ENCODE measurements at places on chromosomes 12 and 14. TPM values are rescaled to one million over a fixed set of nuclear protein-coding genes. Genes with fewer than 3 reads are reported as not detected.

RNASE1 gene
- 0.69 TPM for total RNA-seq

RPGRIP1 gene
- total RNA-seq = 0.28 TPM

CELA1 gene
- not detected for total RNA-seq

YBX3 gene
- 155 TPM for total RNA-seq

SERPINA1 gene
- total RNA-seq = 4.9 TPM

GRCh38 chr12:3138941-3139511 lies 61.8 kb downstream of the TSPAN9 start:
- no peaks in the 10 kb centered on the region for H3K36me3 ChIP-seq
- DNase-seq = no peak
- no peak overlapping the region for H3K27ac ChIP-seq
- H3K4me1 ChIP-seq = no peaks in the 10 kb centered on the region
- no peaks in the 10 kb centered on the region for H3K27me3 ChIP-seq

- no peak overlapping the region for H3K4me3 ChIP-seq
- H3K36me3 ChIP-seq = peaks cover 8% of the 10 kb centered on the region
- no peak for DNase-seq
- no peaks in the 10 kb centered on the region for H3K27me3 ChIP-seq
- H3K4me1 ChIP-seq = peaks cover 5% of the 10 kb centered on the region
- H3K27ac ChIP-seq = no peak overlapping the region
Observed at GRCh38 chr14:99507860-99508640, 26.8 kb downstream of the CCNK start.

- H3K27me3 ChIP-seq = no peaks in the 10 kb centered on the region
- no peak overlapping the region for H3K4me3 ChIP-seq
- no peak for DNase-seq
- H3K27ac ChIP-seq = no peak overlapping the region
- no peaks in the 10 kb centered on the region for H3K36me3 ChIP-seq
- H3K4me1 ChIP-seq = no peaks in the 10 kb centered on the region
Observed at GRCh38 chr14:54420478-54421142, 20.6 kb downstream of the CNIH1 start.

GRCh38 chr12:111798182-111798581 lies 31.4 kb downstream of the ALDH2 start:
- no peak overlapping the region for H3K4me3 ChIP-seq
- no peak overlapping the region for H3K27ac ChIP-seq
- DNase-seq = no peak
- H3K4me1 ChIP-seq = no peaks in the 10 kb centered on the region
- no peaks in the 10 kb centered on the region for H3K36me3 ChIP-seq
- no peaks in the 10 kb centered on the region for H3K27me3 ChIP-seq

GRCh38 chr12:62301080-62301798 lies 41.0 kb downstream of the USP15 start:
- H3K27me3 ChIP-seq = no peaks in the 10 kb centered on the region
- no peak for DNase-seq
- H3K4me3 ChIP-seq = no peak overlapping the region
- peaks cover 7% of the 10 kb centered on the region for H3K36me3 ChIP-seq

DNA sequence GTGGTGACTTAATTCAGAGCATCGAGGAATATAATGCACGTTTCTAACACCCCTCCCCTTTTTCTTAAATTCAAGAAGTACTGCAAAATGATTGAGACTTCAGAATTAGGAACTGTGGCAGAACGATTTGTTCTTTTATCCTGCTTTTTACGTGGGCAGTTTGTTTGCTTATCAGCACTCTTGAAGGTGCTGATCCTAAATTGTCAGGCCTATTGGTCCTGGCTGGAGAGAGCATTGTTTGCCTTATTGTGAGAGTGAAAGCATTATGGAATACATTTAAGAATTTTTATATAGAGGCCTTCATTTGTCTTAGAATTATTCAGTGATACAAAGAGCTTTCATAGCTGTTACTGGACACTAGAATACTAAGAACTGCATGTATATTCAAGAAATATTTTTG lies 59.1 kb downstream of the TMTC2 start:
- H3K27ac ChIP-seq = no peak overlapping the region
- no peaks in the 10 kb centered on the region for H3K36me3 ChIP-seq
- H3K4me1 ChIP-seq = no peaks in the 10 kb centered on the region

DNA sequence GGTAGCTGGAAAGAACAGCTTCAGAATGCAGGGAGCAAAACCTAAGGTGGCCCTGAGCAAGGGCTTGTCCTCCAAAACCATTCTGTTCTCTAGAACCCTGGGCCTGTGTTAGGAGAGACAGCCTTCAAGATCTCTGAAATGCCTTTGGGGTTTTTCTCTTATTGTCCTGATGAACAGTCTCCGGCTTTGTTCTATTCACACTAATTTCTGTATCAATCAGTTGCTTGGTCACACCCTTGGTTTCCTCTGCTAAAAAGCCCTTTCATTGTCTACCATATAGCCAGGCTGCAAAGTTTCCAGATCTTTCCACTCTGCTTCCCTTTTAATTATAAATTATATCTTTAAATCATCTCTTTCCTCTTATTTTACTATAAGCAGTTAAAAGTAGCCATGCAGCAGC lies 219.9 kb upstream of the ARID2 start:
- no peak overlapping the region for H3K4me3 ChIP-seq
- peaks cover 2% of the 10 kb centered on the region for H3K27me3 ChIP-seq
- DNase-seq = no peak
- H3K36me3 ChIP-seq = no peaks in the 10 kb centered on the region
- H3K27ac ChIP-seq = no peak overlapping the region
- no peaks in the 10 kb centered on the region for H3K4me1 ChIP-seq

DNA sequence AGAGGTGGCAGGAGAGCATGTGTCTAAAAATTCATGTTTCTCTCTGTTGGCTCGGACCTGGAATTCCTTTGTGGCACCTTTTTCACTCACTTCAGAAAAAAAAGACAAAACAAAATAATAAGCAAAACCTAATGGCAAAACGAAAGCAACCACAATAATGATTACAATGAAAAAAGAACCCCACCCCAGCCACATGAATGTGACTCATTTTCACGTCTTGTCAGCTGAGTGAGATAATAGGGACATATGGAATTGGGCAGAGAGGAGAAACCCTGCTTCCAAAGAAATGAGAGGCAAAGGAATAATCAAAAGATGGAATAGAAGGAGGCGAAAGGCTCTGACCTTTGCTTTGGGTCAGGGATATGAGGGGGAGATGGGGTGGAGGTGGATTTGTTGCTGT lies 143.4 kb downstream of the SLC8A3 start:
- no peak overlapping the region for H3K4me3 ChIP-seq
- H3K4me1 ChIP-seq = no peaks in the 10 kb centered on the region
- no peak overlapping the region for H3K27ac ChIP-seq
- H3K27me3 ChIP-seq = peaks cover 4% of the 10 kb centered on the region

- no peak for DNase-seq
- no peaks in the 10 kb centered on the region for H3K36me3 ChIP-seq
- no peaks in the 10 kb centered on the region for H3K27me3 ChIP-seq
- no peaks in the 10 kb centered on the region for H3K4me1 ChIP-seq
- H3K27ac ChIP-seq = no peak overlapping the region
Observed at GRCh38 chr12:90428465-90428864, 526.5 kb downstream of the CCER1 start.
